SHP77 treated with DMSO at 0.1 percent for 48 hours (cell line): ENCODE measurements at places on chromosomes 13 and 19.

DNA sequence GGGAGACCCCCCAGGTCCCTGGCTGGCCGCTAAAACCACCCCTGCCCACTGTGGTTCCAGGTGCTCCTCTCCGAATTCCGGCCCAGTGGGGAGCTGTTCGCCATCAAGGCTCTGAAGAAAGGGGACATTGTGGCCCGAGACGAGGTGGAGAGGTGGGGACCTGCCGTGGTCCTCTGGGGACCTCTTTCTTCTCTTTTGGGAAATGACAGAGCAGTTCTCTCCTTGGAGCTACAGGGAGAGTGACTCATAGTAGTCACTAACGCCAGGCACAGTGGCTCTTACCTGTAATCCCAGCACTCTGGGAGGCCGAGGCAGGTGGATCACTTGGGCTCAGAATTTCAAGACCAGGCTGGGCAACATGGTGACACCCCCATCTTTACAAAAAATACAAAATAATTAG is 7.3 kb downstream of the PTGER1 start:
- DNase-seq = no peak

- peak; percentile 96 for DNase-seq
Observed at GRCh38 chr13:112735791-112736190, 46.0 kb downstream of the ATP11A start.

DNA sequence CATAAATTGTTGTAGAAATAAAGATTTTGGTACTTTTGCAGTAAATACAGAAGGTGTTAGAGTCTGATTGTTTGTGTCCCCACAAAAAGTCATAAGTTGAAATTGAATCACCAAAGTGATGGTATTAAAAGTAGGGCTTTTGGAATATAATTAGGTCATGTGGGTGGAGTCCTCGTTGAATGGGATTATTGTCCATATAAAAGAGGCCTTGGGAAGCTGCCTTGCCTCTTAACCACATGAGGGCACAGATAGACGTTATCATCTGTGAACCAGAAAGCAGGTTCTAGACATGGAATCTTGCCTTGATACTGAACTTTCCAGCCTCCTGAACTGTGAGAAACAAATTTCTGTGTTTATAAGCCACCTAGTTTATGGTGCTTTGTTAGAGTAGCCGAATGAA is 186.8 kb downstream of the PRR20E start:
- no peak for DNase-seq

DNA sequence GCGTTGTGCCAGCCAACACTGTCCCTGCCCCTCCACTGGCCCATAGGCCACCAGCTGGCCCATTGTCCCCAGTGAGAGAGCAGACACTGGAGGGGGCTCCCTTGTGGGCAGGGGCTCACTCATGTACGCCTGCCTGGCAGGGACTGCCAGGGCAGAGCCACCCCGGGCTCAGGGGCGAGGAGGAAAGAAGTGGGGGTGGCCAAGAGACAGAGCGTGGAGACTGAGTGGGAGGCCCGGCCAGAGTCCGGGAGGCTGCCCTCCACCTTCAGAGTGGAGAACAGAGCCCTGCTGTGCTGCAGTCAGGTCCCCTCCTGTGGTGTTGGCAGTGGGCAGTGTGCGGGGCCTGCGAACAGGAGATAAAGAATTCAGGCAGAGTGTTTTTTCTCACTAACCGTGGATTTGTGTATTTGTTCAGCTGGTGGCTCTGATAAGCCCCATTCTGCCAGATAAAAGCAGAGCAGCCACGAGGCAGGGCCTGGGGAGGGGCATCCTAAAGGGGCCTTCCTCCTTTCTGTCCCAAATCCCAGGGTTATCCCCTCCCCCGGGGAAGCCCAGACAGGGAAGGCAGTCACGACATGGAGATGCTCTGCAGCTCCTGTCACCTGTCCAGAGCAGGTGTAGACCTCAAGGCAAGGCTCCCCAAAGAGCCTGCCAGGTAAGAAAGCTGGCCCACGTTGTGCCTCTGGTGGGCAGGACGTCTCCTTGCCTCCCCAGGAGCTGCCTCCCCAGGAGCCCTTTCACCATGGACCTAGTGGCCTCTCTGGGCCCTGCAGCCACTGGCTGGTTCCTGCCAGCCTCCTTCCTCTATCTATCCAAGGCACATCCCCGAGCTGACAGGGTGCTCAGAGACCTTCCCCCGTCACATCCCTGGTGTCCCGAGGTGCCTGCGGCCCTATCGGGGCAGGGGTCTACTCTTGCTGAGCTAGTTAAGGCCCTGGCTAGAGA is 33.0 kb downstream of the LYL1 start:
- DNase-seq = no peak

- DNase-seq = no peak
Observed at GRCh38 chr13:89490661-89491060, 1819.5 kb downstream of the SLITRK5 start.

- DNase-seq = no peak
Observed at GRCh38 chr13:111296417-111296816, 24.0 kb upstream of the TEX29 start.

- no peak for DNase-seq
Observed at GRCh38 chr13:106110241-106110855, 425.1 kb downstream of the EFNB2 start.

DNA sequence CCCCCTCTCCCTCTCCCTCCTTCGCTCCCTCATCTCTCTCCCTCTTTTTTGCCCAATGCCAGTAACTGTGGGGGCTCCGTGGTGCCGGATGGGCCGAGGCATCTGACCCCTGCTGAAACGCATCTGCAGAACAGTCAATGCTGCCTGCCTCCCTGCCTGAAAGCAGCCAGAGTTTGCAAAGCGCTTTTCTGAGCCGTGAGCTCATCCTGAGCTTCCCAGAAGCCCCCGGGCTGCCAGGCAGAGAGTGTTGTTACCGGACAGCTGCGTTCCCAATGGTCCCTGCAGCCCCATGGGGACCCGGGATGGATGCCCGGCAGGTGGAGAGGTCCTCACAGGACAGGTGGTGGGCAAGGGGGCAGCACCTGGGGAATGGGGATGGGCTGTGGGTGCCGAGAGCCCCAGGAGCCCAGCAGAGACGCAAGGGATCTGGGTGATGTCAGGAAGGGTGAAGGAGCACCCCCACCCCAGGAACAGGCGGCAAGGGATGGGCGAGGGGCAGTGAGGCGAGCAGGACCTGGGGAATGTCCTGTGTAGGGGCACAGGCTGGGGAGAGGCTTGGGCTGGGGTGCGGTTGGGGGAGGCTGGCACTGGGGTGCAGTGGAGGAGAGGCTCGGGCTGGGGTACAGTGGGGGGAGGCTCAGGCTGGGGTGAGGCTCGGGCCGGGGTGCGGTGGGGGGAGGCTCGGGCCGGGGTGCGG is 33.0 kb downstream of the GPX4 start:
- DNase-seq = no peak

- DNase-seq = no peak
Observed at GRCh38 chr13:40064154-40065097, 409.0 kb downstream of the COG6 start.

DNA sequence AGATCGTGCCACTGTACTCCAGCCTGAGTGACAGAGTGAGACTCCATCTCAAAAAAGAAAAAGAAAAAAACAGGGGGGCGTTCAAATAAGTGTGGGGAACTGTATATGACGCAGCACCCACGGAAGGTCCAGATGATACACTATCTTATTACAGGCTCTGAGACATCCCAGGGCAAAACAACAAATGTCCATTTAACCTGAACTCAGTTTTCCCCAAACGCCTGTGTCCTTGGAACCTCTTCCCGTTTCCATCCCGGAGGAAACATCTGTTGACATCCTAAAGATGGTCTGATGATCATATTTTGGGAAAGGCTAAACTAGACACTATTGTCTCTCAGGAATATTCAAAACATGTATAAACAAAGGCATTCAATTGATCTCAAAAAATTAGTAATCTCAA is 72.4 kb downstream of the COL4A1 start:
- no peak for DNase-seq
